ENCODE measurements at places on chromosomes 5 and 9. TPM values are rescaled to one million over a fixed set of nuclear protein-coding genes. Genes with fewer than 3 reads are reported as not detected.
A peak's percentile ranks its signal among the peaks of the same experiment; 100 is the strongest.

Gene SLC36A2
- total RNA-seq: not detected

Gene ATG10
- 5.6 TPM for total RNA-seq

Gene ADGRD2
- total RNA-seq: not detected

Gene IL13
- total RNA-seq: not detected

Gene GPR151
- total RNA-seq: not detected

Gene SPTAN1
- total RNA-seq: 270 TPM

- H3K4me1 ChIP-seq: no peaks in the 10 kb centered on the region
- H3K36me3 ChIP-seq: no peaks in the 10 kb centered on the region
- H3K27me3 ChIP-seq: no peaks in the 10 kb centered on the region
Observed at GRCh38 chr9:19408316-19408692, 505 bp upstream of the ACER2 start.

GRCh38 chr5:71907001-71907588 is 188.0 kb downstream of the CARTPT start:
- H3K36me3 ChIP-seq: no peaks in the 10 kb centered on the region
- peak overlapping the region; percentile 6 for H3K27ac ChIP-seq
- no peaks in the 10 kb centered on the region for H3K4me1 ChIP-seq
- no peak overlapping the region for H3K4me3 ChIP-seq
- no peak for DNase-seq

DNA sequence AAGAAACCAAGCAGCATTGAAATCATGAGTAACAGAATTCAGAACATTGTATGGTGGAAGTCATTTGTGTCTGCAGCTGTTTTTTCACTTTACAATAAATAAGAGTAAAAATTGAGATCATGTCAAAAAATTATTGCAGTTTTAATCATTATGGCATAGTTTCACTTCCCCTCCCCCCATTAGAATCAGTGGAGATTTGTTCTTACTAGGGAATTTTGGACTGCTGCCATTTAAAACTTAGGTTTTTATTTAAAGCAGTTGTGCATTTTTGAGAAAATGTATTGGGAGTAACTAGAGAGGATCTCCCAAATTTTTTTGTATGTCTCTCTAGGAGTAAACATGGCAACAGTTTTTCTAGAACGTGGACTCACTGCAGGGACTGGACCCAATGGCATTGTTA is 20.4 kb downstream of the GTF3C4 start:
- H3K27me3 ChIP-seq: no peaks in the 10 kb centered on the region
- H3K27ac ChIP-seq: no peak overlapping the region

- H3K27ac ChIP-seq: no peak overlapping the region
- H3K4me3 ChIP-seq: no peak overlapping the region
- no peaks in the 10 kb centered on the region for H3K27me3 ChIP-seq
Observed at GRCh38 chr5:154449786-154450185, 4.0 kb downstream of the SAP30L start.

- peaks cover 8% of the 10 kb centered on the region for H3K4me1 ChIP-seq
- peak; percentile 78 for DNase-seq
- no peaks in the 10 kb centered on the region for H3K36me3 ChIP-seq
- no peak overlapping the region for H3K4me3 ChIP-seq
Observed at GRCh38 chr5:150458802-150459557, 9.4 kb upstream of the RPS14 start.

DNA sequence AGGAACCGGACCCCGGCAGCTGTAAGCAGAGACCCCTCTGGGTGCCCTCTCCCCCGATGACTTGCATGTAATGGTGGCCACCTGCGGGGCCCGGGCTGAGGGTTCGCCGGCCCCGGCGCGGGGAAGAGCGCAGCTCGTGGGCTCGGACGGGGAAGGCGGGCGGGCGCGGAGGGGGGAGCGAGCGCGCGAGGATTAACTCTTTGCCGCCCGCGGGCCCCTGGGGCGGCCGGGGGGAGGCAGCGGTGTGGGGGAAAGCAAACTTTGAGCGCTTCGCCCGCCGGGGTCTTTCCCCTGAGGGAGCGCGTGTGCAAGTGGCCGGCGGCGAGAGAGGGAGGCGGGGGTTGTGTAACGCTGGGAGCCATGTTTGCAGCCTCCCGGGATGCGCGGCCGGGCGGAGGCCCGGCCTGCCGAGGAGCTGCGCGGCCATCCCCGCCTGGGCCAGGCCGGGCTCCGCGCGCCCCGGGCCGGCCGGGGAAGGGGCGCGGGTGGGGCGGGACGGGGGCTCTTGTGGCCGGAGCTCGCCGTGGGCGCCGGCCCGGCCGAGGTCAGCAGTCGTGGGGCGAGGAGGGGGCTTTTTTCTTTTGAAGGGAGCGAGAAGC is 547 bp downstream of the ANP32B start:
- peaks cover 49% of the 10 kb centered on the region for H3K4me1 ChIP-seq
- DNase-seq: no peak
- no peaks in the 10 kb centered on the region for H3K36me3 ChIP-seq

- H3K4me3 ChIP-seq: no peak overlapping the region
- H3K36me3 ChIP-seq: no peaks in the 10 kb centered on the region
- no peak overlapping the region for H3K27ac ChIP-seq
Observed at GRCh38 chr5:172145870-172146747, 41.9 kb downstream of the STK10 start.

- H3K27ac ChIP-seq: no peak overlapping the region
- no peak for DNase-seq
- no peaks in the 10 kb centered on the region for H3K27me3 ChIP-seq
- H3K4me1 ChIP-seq: no peaks in the 10 kb centered on the region
Observed at GRCh38 chr9:76441551-76442322, 17.2 kb upstream of the GCNT1 start.

GRCh38 chr5:177482359-177482795 is 8.9 kb upstream of the DBN1 start:
- H3K4me3 ChIP-seq: no peak overlapping the region
- no peaks in the 10 kb centered on the region for H3K27me3 ChIP-seq
- no peak for DNase-seq
- no peaks in the 10 kb centered on the region for H3K4me1 ChIP-seq

DNA sequence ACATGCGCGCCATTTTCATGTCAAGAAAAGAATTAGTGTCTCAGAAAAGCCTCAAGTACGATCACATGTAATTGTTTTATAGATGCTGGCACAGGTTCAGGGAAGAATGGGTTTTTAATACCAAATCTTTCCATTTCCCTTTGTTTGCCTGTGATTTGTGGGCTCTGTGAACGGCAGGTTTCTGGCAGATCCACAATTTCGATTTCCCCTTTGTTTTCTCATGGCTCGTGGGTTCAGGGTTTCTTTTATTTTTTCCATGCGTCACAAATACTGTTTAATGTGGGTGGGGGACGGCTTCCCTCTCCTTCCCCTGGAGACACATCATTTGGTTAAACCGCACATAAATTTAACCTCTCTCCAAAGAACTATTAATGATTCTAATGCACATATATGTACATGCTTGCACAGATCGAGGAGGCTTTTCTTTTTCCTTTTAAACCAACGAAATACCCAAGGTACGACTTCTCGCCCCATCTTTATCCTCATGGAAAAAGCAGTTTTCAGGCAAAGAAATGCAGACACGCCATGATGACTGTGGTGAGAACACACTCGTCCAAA is 195.9 kb downstream of the SLIT3 start:
- no peak for DNase-seq
- H3K4me1 ChIP-seq: no peaks in the 10 kb centered on the region
- H3K27ac ChIP-seq: no peak overlapping the region
- no peaks in the 10 kb centered on the region for H3K27me3 ChIP-seq
- no peak overlapping the region for H3K4me3 ChIP-seq

GRCh38 chr5:180026734-180027458 is 44.7 kb downstream of the RNF130 start:
- H3K36me3 ChIP-seq: no peaks in the 10 kb centered on the region
- peaks cover 20% of the 10 kb centered on the region for H3K4me1 ChIP-seq
- DNase-seq: no peak
- no peaks in the 10 kb centered on the region for H3K27me3 ChIP-seq
- H3K27ac ChIP-seq: no peak overlapping the region

DNA sequence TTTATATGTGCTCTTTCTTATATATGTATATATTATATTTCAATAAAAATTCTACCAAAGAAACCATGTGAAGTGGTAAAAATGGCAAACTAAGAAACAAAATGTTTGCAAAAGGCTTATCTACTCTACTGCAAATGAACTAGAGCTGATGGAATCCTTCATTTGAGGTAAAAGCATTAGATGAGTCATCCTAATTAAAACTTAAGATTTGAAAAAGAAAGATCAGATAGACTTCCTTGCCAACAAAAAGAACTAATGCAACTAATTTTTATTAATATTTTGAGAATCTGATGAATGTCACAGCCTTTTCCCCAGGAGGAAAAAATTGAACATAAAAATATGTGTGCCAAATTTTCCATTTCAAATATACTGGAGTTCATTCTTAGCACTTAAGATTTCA is 84.1 kb upstream of the SLCO4C1 start:
- no peak overlapping the region for H3K27ac ChIP-seq
- no peak for DNase-seq
- no peaks in the 10 kb centered on the region for H3K4me1 ChIP-seq
- H3K36me3 ChIP-seq: no peaks in the 10 kb centered on the region

GRCh38 chr5:172834415-172835289 is 601 bp downstream of the ERGIC1 start:
- peak overlapping the region; percentile 86 for H3K27ac ChIP-seq
- no peaks in the 10 kb centered on the region for H3K27me3 ChIP-seq
- H3K4me3 ChIP-seq: peak overlapping the region; percentile 94
- H3K36me3 ChIP-seq: no peaks in the 10 kb centered on the region

DNA sequence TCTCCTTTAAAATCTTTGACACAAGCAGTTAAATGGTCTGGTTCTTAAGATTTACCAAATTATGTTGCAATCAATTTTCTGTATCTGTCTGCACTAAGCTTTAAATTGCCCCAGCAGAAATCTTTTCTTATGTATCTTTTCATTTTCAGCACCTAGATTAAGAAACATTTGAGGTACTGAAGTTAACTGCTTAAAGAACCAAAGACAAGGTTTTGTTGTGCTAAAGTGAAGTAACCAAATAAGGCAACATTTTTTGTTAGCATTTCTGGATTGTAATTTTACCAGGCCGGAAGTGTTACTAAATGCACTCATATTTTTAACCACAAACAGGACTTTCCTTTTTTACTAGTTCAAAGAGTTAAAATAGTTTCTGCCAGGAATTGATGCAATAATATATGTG is 24.1 kb upstream of the MTAP start:
- H3K27me3 ChIP-seq: no peaks in the 10 kb centered on the region
- no peaks in the 10 kb centered on the region for H3K36me3 ChIP-seq
- H3K27ac ChIP-seq: no peak overlapping the region
- H3K4me1 ChIP-seq: no peaks in the 10 kb centered on the region
- no peak overlapping the region for H3K4me3 ChIP-seq

- H3K4me1 ChIP-seq: peaks cover 37% of the 10 kb centered on the region
- peak within 1 kb of the TSS; percentile 96 for H3K4me3 ChIP-seq
- no peaks in the 10 kb centered on the region for H3K27me3 ChIP-seq
- DNase-seq: no peak
- H3K27ac ChIP-seq: peak within 1 kb of the TSS; percentile 82
Observed at GRCh38 chr9:136439481-136440408, at the start of gene INPP5E. INPP5E (minus strand) TSS chr9:136439845; CDS start chr9:136439419, 426 bp downstream.

GRCh38 chr5:122342256-122342655 is 30.2 kb downstream of the SNCAIP start:
- no peaks in the 10 kb centered on the region for H3K4me1 ChIP-seq
- H3K27me3 ChIP-seq: no peaks in the 10 kb centered on the region
- no peaks in the 10 kb centered on the region for H3K36me3 ChIP-seq
- no peak overlapping the region for H3K27ac ChIP-seq
- no peak for DNase-seq
- H3K4me3 ChIP-seq: no peak overlapping the region
